ENCODE measurements at places on chromosomes 3 and 15.

DNA sequence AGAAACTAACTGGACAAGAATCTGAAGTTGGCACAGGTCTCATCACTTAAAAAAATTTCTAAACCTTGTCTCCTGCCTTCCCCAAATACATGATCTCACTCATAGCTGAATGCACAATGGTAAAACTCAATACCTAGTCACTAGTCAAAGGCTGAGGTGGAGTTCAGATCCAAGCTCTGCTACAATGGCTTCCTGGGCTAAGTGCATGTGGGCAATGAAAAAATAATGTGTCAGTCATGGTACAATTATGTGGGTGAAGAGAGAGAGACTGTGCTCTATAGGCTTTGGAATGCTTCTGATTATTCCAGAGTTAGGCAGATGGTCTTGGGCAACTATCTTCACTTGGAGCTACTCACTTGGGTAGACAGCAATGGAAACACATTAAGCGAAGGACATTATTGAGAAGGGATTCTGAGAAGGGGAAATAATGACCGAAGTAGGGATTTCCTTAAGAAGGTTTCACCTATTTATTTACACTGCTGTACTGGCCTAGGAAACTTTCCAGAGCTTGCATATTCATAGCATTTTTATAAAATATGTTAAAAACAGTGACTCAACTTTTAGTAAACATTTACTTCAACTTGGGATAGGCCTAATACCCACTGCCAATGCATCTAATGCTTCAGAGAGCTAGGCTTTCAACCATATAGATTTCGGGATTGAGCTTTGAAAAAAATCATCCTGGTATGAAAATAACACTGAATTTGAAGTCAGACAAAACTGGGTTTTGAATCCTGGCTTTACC lies 58.7 kb upstream of the PLXND1 start:
- no peak for DNase-seq

DNA sequence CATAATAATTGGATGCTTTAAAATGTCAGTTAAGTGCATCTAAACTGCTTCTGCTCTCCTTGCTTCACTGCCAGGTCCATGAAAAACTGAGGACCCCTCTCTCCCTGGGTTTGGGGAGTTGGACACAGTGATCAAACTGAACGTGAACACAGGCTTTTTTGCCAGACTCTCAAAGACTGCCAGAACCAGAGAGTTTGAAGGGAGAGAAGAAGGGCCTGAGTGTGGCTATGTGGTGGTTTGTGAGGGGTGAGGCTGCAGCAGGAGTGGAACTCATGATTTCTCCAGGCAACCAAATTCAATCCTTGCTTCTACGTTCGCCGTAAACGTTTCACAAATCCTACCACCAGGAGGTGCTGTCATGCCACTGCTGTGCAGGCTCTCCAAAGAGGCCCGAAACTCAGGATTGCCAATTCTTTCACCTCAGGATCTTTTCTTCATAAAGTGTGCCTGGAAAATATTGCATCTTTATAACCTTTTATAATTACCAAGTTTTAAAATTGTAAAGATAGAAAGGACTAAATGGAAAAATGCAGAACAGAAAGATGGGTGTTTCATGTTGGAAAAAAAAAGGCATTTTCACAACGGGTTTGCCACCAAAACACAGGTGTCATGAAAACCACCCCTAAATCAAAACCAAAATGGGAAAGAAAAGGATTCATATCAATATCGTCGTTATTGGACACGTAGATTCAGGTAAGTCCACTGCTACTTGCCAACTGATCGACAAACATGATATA lies 19.7 kb downstream of the TM4SF4 start:
- DNase-seq, result peak; percentile 62

- no peak for DNase-seq
These were observed 77.1 kb downstream of the WDR76 start for GRCh38 chr15:43903864-43904290.

DNA sequence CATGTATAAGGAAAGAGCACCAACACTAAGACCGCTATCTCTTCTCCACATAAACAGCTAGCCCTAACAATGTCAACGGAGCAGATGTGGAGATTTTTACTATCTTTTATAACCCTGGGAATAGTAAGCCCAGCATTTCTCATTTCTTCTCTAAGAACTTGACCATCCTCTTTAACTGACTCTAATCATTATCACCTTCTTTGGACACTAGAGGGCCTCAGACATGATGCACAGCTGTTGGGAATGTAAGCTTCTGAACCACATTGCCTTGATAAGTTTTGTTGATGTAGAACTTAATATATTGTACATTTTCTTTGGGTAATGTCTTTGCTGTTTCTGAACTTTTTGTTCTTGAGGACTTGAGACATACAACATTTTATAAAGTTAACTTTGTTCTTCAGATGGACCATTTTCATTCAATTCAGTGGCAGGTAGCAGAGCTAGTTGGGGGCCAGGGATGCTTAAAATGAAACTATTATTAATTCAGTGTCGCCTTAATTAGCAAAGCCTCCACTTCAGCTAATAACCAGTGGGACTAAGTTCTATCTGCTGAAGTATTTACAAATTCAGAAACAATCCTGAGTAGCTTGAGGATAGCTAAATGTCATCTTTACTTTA lies 9.6 kb upstream of the TAGLN3 start:
- DNase-seq, result peak; percentile 26

Measured in NCI-H446 treated with DMSO at 0.1 percent for 48 hours (cell line).